ENCODE measurements at places on chromosomes 16 and 17. TPM values are rescaled to one million over a fixed set of nuclear protein-coding genes. Genes with fewer than 3 reads are reported as not detected.

The PLA2G10 gene
- 33.0 TPM for total RNA-seq

DNA sequence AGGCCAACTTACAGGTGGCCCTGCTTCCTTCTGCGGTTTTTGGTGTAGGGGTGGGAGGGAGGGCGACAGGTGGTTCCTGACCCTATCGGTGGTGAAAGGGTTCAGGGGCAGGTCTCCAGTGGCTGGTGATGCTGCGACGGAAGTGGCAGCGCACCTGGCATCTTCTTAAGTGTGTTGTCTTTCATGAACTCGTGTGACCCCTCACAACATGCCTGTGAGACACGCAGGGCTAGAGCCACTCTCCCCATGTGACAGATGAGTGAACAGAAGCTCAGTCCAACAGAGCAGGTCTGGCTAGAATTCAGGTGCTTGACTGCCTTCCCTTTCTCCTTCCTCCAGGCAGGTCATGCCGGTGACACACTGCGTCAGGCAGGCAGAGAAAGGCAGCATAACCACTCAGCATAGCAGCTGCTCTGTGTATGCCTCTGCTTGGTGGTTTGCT, 8.0 kb downstream of the TNFAIP1 start:
- no peak overlapping the region for H3K27ac ChIP-seq
- no peaks in the 10 kb centered on the region for H3K4me1 ChIP-seq
- peaks cover 18% of the 10 kb centered on the region for H3K36me3 ChIP-seq
- no peak overlapping the region for H3K4me3 ChIP-seq

- H3K36me3 ChIP-seq, result no peaks in the 10 kb centered on the region
- no peak overlapping the region for H3K27ac ChIP-seq
- H3K27me3 ChIP-seq, result no peaks in the 10 kb centered on the region
- DNase-seq, result peak; percentile 66
- no peak overlapping the region for H3K4me3 ChIP-seq
Measured at GRCh38 chr16:62225675-62226074, 189.4 kb upstream of the CDH8 start.

DNA sequence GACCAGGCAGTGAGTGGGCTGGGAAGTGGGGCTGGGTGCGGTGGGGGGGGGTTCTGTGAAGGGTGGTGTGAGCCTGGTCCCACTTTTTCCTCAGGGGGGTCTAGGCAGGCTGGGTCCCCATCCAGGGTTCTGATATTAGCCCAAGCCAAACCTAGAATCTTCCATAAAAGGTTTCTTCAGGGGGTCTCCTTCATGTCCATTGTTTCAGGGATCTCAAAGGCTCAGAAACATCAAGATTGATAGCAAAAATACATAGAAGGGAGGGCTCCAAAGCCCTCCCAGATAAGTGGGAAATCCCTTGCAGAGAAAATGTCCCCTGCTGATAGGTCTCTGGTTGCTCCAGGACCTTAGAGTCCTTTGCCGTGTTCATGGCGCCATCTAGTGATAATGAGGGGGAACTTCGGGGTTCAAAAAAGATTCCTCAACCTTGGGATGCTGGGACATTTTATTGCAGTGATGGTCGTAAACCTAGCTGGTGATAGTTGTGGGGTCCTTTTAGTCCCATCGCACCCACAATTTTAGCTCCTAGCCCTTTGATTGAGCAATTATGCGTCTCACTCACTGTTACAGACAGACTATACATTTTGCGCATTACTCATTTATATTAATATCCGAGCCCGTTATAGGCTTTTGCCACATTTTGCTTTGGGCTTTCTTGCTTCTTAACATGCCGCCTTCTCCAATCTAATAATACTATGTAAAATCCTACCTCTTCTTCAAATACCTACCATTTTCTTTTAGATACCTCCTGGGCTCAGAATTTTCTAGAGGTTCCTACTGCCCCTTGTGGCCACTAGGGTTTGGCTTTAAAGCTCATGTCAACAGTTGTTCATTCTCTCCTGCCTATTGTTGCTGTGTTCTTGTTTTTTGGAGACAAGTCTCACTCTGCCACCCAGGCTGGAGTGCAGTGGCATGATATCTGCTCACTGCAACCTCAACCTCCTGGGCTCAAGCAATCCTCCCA, 35.1 kb downstream of the IGF2BP1 start:
- H3K4me3 ChIP-seq, result no peak overlapping the region
- H3K36me3 ChIP-seq, result no peaks in the 10 kb centered on the region
- peak; percentile 62 for DNase-seq
- H3K4me1 ChIP-seq, result no peaks in the 10 kb centered on the region
- no peaks in the 10 kb centered on the region for H3K27me3 ChIP-seq

GRCh38 chr17:79793924-79794304, 3.0 kb downstream of the CBX8 start:
- H3K36me3 ChIP-seq, result no peaks in the 10 kb centered on the region
- no peak overlapping the region for H3K4me3 ChIP-seq
- DNase-seq, result no peak
- H3K27me3 ChIP-seq, result peaks cover 59% of the 10 kb centered on the region
- H3K27ac ChIP-seq, result no peak overlapping the region

GRCh38 chr17:42023524-42024349, 3.8 kb downstream of the NKIRAS2 start:
- peak overlapping the region; percentile 74 for H3K27ac ChIP-seq
- H3K4me3 ChIP-seq, result no peak overlapping the region
- H3K36me3 ChIP-seq, result peaks cover 14% of the 10 kb centered on the region
- DNase-seq, result peak; percentile 25
- peaks cover 19% of the 10 kb centered on the region for H3K4me1 ChIP-seq
- no peaks in the 10 kb centered on the region for H3K27me3 ChIP-seq

DNA sequence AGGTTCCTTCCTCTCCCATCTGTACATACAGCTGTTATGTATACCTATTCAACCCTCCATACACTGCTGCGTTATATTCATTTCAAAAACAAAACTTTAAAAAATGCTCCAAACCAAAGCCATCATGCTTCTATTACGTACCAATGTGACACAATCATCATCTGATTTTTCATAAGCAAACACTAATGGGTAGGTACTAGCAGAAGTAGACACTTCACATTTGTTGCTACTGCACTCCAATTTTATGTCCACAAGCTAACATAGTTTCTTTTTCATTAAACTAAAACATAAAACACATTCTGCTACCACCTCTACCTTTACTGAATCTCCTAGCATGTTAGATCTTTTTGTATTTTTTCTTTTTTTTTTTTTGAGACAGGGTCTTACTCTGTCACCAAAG, 57.5 kb downstream of the PARN start:
- no peak overlapping the region for H3K4me3 ChIP-seq
- H3K27ac ChIP-seq, result no peak overlapping the region

DNA sequence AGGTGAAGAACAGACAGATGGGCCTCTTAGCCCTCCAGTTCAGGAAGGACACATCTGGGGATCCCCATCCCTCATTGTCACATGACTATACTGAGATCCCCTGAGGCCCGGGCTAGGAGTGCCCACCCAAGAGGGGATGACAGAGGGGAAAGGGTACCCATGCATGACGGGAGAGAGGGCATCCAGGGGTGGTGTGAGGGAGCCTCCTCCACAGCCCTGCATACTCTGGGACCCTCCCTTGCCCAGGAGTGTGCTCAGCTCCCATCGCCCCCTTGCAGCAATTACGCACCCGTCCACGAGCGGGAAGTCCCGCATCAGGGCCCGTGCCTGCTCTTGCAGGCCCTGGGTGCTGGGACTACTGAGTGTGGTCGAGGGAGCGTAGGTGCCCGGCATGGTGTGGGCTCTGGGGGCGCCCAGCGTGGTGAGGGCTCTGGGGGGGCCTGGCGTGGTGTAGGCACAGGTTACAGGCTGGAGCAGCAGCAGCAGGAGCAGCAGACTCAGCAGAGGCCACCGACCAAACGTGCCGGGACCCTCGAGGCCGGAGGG, 6.5 kb downstream of the DPEP2 start:
- H3K36me3 ChIP-seq, result no peaks in the 10 kb centered on the region
- DNase-seq, result no peak
- peak overlapping the region; percentile 30 for H3K27ac ChIP-seq
- H3K4me1 ChIP-seq, result peaks cover 6% of the 10 kb centered on the region
- no peaks in the 10 kb centered on the region for H3K27me3 ChIP-seq

- no peaks in the 10 kb centered on the region for H3K27me3 ChIP-seq
- no peak overlapping the region for H3K4me3 ChIP-seq
- no peaks in the 10 kb centered on the region for H3K36me3 ChIP-seq
- no peak overlapping the region for H3K27ac ChIP-seq
- no peaks in the 10 kb centered on the region for H3K4me1 ChIP-seq
Measured at GRCh38 chr16:79074951-79075350, 525.6 kb downstream of the MAF start.

The ABCC3 gene
- total RNA-seq, result 226 TPM

DNA sequence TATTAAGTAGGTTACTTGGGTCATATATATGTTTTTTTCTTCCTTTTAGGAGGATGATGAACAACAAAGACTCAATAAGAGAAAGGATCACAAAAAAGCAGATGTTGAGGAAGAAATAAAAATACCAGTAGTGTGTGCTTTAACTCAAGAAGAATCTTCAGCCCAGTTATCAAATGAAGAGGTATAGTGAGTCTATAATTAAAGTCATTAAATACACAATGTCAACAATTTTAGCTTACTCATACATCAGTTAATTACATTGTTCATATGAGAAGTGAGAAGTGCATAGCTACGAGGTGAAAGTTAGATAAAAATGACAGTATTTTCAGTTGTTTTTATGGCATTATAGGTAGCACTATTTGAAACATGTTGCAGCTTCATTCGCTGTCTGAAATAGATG, 65.2 kb downstream of the NUP88 start:
- H3K27ac ChIP-seq, result no peak overlapping the region
- DNase-seq, result no peak
- H3K4me1 ChIP-seq, result no peaks in the 10 kb centered on the region
- H3K4me3 ChIP-seq, result no peak overlapping the region
- H3K27me3 ChIP-seq, result no peaks in the 10 kb centered on the region

DNA sequence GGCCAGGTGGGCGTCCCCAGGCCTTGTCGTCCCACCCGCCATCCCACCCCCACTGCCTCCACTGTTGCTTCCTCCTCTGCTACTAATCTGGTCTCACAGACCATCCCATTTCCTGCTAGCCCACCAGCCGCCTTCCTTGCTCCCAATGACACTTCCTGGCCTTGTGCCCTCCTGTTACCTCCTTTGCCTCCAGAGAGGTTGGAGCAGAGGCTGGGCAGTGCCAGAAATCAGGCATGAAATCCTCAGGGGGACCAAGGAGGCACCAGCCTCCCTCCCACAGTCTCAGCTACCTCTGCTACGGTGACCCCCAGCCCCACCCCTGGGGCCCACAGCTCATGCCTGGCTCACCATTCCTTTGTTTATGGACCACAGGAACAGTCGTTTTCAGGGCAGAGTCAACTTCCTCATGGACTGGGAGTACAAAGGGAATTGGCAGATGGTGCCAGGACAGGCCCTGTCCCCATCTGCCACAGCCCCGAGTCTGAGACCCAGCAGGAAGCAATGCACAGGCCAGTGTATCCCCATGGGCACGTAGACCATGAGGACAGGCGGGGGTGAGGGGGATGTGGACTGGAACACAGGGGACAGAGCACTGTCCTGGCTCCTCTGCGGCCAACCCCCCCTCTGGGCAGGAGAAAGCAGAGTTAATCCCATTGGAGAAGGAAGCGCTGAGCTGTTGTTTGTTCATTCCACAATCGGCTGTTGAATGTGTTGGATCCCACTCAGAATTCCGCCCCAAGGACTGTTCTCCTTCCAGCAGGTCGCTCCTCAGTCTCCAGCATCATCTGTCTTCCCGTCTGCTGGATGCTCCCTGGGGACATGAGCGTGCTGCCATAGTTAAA, 2.2 kb upstream of the CDH5 start:
- H3K27me3 ChIP-seq, result no peaks in the 10 kb centered on the region
- peak; percentile 41 for DNase-seq
- no peaks in the 10 kb centered on the region for H3K36me3 ChIP-seq
- no peaks in the 10 kb centered on the region for H3K4me1 ChIP-seq
- no peak overlapping the region for H3K4me3 ChIP-seq
- peak overlapping the region; percentile 36 for H3K27ac ChIP-seq

The CCL2 gene
- total RNA-seq, result 96.2 TPM

DNA sequence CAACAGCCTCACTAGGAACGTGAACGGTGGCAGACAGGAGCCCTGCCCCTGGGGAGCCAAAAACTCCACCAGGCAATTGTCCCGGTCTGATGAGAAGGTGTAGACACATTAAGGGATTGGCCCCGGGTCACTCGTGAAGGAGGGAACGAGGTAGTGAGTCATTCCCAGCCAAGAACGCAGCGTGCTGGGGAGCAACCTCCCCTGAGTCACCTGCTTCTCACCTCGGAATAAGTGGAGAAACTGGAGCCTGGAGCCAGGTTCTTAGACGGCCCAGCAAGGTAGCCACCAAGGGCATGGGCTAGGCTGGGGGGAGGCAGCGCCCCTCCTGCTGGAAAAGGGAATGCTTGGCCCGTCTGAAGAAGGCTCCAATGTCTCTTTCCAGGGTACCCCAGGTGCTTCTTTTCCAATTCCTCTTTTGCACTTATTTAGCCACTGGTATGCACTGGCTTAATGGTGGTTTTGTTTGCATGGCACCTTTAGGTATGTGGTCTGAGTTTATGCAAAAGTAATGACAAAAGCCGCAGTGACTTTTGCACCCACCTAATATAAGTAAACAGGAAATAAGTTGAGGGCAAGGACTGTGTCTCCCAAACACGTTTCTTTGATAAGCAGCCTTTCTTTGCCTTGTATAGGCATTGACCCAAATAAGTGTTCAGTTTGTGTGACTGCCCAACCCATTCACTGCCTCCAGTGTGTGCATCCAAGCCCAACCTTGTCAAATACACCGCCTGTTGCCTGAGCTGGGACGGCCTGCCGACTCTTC, 1.8 kb upstream of the HELZ start:
- no peaks in the 10 kb centered on the region for H3K27me3 ChIP-seq
- peak overlapping the region; percentile 100 for H3K4me3 ChIP-seq
- DNase-seq, result peak; percentile 80
- H3K27ac ChIP-seq, result peak overlapping the region; percentile 61
- no peaks in the 10 kb centered on the region for H3K36me3 ChIP-seq
- peaks cover 7% of the 10 kb centered on the region for H3K4me1 ChIP-seq

GRCh38 chr16:78290872-78291591, 191.6 kb downstream of the WWOX start:
- H3K36me3 ChIP-seq, result no peaks in the 10 kb centered on the region
- no peak overlapping the region for H3K27ac ChIP-seq
- DNase-seq, result no peak
- no peaks in the 10 kb centered on the region for H3K4me1 ChIP-seq
- no peaks in the 10 kb centered on the region for H3K27me3 ChIP-seq
- H3K4me3 ChIP-seq, result no peak overlapping the region

- DNase-seq, result no peak
- no peak overlapping the region for H3K4me3 ChIP-seq
- no peaks in the 10 kb centered on the region for H3K27me3 ChIP-seq
- H3K27ac ChIP-seq, result no peak overlapping the region
Measured at GRCh38 chr16:16018705-16019104, 69.3 kb downstream of the ABCC1 start.

The NDRG4 gene
- 9.8 TPM for total RNA-seq

DNA sequence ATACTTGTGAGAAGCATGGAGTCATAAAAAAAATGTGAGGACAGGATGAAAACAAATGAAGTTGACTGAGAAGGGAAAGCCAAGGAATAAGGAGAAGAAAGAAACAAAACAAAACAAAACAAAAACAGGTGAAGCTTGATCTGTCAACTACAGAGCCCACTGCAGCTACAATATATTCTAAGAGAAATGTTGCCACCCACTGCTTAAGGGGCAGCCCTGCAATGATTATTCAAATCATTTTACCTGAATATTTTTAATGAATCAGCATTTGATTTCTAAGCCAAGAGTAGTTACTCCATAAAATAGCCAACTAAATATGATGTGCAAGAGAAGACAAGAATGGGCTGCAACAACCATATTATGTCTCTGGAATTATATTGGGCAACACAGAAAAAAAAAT, 252.0 kb upstream of the KIF2B start:
- no peaks in the 10 kb centered on the region for H3K4me1 ChIP-seq
- no peak overlapping the region for H3K27ac ChIP-seq

The CIBAR2 gene
- 0.32 TPM for total RNA-seq
